ENCODE measurements at places on chromosomes 1 and 21.

- no peak for DNase-seq
These were observed 961 bp upstream of the FUCA1 start for GRCh38 chr1:23869051-23869450.

- DNase-seq = no peak
These were observed 22.3 kb upstream of the PTGFR start for GRCh38 chr1:78468521-78468920.

DNA sequence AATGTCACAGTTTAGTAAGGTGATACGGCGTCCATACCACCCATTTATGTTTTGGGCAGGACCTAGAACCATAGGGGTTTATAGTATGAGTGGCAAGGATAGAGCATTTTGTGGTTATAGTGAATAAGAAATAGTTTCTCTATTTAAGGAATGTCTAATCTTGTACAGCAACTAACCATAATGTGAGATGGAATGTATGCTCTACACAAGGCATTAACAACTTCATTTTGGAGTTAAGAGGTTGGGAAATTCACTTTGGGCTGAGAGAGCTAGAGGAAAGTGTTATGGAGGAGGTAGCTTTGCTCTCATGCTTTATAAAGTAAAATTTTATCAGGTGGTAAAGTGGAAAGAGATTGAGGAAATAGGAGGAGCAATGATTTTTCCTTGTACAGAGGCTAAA lies 3.0 kb upstream of the MCL1 start:
- no peak for DNase-seq

DNA sequence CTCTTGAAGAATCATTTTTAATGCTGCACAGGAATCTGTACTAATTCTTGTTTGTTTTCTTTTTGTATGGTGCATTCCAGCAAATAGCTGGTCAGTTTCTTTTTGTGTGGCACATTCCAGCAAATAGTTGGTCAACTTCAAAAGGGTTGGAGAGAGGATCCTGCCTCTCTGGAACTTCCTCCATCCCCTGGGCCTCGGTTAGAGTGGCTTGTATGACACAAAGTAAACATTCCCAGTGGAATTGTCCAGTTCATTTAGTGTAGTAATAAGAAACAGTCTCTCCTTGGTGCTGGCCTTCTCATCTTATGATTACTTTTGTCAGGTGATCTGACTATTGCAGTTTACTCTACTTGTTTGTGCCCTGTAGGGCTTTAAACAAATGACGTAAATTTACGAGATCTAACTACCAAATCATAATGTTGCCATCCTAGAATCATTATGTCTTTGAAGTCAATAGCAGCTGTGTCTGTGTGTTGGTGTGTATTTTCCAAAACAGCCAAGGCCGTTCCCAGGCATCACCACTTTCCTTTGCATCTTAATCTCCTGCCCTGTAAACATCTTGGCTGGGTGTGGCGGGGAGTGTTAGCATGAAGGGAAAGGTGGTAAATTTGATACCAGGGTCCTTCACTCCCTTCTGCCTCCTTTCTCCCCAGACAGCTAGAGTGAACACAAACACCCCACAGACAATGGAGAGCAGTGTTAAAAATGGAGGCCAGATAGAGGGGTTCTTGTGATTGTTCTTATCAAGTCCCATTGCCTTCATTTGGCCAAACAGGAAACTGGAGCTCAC lies 77.9 kb downstream of the CDC7 start:
- DNase-seq = no peak

DNA sequence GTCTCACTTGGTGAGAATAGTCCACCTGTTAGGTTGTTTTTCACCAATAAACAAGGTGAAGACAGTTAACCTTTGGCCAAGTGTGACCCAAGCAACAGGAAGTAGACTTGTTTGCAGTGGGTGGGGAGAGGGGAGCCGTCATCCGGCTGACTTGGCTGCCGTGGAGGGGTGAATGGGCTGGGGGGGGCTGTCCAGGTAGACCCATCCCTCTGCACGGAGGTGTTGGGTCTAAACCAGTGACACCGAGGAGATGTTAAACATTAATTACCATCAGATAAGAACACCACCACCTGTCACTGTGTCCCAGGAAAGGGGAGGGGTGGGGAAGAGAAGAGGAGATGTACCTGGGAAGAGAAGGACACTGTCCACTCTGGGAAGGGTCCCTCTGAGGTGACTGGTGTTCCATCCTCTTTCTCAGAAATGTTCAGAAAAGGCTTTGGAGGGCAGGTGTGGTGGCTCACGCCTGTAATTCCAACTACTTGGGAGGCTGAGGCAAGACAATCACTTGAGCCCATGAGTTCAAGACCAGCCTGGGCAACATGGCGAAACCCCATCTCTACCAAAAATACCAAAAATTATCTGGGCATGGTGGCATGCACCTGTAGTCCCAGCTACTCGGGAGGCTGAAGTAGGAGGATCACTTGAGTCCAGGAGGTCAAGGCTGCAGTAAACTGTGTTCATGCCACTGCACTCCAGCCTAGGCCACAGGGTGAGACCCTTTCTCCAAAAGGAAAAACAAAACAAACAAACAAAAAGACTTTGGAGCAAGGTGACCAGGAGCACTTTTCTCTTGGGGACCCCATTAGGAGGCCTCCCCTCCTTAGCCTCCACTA lies 6.7 kb upstream of the MYOM3 start:
- no peak for DNase-seq

DNA sequence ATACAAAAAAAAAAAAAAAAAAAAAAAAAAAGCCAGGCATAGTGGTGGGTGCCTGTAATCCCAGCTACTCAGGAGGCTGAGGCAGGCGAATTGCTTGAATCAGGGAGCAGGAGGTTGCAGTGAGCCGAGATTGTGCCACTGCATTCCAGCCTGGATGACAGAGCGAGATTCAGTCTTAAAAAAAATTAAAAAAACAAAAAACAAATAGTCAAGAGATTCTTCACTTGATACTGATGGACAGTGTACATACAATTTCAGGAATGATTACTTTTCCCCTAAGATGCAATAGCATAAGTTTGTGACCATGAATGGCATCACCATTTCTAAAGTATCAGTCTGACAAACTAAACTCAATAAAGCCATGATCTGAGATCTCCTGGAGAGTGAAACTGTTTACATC lies 60.8 kb upstream of the IVNS1ABP start:
- DNase-seq = no peak

DNA sequence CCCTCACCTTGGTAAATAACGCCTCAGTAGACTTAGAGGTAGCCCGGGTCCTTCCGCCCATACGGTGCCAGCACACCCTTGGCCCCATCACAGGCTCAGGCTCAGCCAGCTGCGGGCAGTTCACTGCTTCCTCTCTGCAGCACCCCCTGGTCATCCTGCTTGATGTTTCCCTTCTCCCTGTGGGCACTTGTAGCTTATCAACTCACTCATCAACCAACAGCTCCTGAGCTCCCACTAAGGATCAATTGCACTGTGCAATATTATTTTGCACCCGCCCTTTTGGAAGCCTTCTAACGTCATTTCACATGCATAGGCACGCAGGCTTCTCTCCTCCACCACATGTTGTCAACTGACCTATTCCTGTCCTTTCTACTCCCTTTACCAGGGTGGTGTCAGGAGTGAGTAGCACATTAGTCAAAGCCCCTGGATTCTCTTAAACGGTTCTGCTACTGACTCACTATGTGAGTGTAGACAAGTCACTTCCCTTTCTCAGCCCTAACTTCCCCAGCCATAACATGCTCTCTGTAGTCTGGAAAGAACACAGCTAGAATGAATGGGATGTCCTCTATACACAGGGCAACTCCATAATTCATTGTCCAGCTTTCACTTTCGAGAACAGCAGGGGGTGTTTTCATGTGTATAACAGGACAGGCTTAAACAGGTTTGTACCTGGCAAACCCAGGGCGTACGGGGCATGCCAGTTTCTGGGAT lies 47.1 kb upstream of the IRF2BP2 start:
- DNase-seq = no peak

GRCh38 chr1:26177182-26177684 lies at the start of gene CNKSR1:
Gene CNKSR1 (plus strand): TSS chr1:26177491. CDS start chr1:26177548, 57 bp downstream.
- DNase-seq = no peak

DNA sequence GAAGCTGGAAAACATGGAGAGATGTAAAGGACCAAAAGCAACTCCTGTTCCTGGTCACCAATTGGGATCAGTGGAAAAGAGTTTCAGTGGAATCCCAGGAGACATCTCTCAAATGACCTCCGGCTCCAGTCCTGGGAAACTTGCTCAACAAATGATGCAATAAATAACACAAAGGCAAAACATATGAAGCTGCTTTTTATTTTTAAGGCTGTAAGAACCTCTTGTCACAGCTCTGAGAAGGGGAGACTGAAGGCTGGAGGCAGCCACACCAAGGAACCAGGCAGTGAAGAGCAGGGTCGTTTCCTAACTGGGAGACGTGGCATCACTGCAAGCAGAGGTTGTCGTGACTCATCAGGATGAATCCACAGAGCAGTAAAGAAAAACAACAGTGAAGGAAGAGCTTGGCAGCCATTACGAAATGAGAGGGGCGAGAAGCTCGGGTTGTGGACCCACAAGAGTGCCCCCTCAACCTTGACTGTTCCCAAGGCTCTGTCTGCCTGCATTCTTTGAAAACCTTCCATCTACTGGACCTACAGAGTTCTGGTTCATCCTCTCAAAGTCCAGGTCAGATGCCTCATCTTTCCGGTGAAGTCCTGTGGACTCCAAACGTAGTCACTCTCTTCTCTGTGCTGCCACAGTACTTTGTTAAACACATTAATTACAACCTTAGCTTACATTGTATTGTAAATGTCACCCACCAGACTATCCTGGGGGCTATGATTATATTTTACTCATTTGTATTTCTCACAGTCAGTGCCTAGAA lies 32.1 kb downstream of the JAK1 start:
- no peak for DNase-seq

GRCh38 chr21:45487161-45487806 lies 55.0 kb downstream of the SLC19A1 start:
- DNase-seq = no peak
